ENCODE measurements at places on chromosomes 11 and 22.

GRCh38 chr22:26326803-26327202 lies 102.3 kb upstream of the ASPHD2 start:
- no peak for DNase-seq

DNA sequence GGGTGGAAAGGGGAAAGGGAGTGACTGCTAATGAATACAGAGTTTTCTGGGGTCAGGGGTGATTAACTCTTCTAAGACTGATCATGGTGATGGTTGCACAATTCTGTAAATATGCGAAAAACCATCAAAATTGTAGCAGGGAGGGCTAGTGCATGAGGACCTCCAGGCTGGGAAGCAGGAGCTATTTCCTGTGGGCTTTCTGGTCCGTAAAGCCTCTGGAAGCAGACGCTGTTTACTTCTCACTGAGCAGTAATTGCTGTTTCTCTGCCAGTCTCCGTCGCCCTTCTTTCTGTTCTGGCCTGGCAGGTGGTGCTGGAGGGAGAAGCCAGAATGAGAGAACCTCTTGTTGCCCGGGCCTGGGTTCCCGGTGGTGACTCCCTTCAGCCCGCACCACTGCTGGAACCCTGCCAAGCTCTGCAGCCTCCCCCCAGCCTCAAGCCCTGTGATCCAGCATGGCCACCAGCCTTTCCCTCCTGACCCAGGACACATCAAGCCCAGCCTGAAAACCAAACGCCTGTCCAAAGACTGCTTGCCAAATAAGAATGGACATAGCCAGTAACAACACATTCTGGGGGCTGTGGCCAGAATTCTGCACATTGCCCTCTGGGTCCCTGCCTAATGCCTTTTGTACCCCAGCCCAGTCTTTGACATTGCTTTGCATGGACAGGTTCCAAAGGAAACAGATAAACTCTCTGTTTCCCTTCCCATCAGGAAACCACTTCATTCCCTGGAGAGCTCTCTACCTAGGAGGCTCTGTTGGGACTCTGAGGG lies 201.0 kb upstream of the NAV2 start:
- no peak for DNase-seq

DNA sequence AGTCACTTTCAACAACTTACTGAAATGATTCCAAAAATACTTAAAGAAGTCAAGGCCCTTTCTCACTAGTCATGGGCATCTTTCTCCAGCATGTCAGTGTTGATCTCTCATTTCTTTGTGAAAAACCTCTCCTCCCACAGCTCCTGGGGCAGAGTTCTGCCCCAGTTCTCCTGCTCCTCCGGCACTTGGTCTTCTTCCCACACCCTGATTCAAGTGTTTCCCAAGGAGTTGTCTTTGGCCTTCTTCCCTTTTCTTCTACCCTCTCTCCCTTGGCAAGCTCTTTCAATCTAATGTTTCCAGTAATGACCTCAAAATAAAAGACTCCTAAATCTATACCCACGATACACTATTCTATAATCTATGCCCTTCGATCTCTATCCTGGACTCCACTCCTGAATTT lies 42.1 kb upstream of the CCDC34 start:
- DNase-seq: no peak

DNA sequence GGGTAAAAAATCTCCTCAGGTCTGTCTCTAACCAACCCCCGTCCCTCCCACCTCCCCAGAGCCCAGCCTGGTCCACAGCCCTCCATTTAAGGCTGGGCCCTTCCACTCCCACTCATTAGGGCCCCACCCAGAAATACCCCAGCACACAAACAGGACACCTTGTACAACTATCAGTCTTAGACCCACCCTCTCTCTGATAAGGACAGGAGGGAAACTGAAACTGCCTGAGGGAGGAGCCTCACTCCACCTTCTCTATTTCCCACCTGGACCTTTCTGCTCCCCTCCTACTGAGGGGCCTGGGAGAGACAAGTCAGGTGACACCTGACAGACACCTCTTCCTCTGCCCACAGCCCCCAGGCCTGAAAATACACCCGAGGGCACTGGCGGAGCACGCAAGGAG lies 90.2 kb downstream of the PLEKHA7 start:
- no peak for DNase-seq

DNA sequence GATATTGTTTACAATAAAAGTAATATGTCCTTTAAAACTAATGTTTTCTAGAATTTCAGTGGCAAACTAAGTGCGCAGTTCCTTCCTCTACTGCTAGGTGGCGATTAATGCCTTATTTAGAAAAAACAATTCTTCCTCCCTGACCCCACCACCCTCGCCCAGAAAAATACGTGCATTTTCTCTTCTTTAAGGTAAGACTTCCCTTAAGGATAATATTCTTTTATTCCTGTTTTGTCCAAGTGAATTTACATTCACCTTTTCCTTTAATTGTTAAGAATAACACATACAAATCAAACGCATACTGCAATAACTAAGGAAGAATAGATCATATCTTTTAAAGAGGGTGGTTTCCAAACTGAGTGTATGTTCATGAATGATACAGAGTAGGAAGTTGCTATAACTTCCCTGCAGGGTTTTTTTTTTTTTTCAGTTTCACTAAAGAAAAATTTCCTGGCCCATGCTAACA lies 17.0 kb upstream of the PSMA1 start:
- DNase-seq: no peak

DNA sequence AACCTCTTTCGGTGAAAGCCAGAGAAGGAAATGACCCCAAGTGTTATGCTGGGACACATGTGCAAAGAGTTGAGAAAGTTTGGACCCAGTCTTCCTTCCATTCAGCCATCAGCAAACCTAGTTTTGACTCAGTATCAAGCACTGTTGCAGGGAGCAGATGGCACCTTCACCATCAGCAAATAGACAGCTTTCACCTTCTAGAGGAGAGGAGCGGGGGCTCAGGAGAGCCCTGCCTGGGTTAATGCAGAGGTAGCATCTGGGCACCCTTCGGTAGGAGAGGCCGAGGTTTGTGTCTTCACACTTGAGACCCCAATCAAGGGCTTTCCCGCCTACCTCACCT lies 16.2 kb upstream of the MFRP start:
- no peak for DNase-seq

Measured in activated T-helper 1 cell treated with Interleukin-2 at 50 U/mL for 16 hours (primary cell).